Mucosa of gallbladder (tissue), 1 donor: ENCODE measurements at places on chromosomes 5 and 9.

DNA sequence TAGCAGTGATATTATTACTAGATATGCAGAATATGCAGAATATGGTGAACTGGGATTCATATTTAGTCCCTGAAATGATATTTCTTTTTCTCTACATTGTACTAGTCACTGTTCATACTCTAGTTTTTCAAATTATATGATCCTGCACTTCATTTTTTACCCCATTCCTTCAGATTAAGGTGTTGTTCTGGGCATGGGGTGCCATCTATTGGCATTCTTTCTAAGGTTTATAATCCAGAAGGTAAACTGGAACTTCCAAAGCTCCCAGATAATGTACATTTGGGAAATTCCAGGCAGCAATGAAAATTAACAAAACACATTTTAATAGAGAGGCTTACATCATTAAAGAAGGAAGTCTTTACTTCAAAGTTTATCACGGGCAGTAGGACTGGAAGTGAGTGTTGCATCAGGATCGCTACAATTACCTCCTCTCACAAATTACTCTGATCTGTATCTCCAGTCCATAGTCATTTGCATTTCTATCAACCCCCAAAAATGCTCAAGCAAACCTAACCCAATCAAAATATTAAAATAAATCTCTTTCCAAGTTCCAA, 12.5 kb downstream of the RFX3 start:
- DNase-seq = no peak

DNA sequence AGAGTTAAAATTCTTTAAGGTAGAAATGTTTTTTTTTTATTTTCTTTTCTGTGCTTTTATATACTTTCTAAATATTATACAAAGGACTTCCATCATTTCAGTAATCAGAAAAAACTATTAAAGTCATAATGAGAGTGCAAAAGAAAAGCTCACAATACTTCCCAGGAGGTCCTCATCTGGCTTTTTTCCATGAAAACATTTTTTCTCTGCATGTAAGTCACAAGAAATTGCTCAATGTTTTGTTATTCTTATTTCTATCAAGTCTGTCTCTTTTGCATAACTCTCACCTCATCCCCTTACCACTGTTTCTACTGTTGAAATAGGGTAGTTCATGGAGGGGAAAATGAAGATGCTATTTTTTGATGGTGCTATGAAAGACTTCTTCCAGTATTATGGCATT, 375.0 kb downstream of the TMEM232 start:
- DNase-seq = no peak

DNA sequence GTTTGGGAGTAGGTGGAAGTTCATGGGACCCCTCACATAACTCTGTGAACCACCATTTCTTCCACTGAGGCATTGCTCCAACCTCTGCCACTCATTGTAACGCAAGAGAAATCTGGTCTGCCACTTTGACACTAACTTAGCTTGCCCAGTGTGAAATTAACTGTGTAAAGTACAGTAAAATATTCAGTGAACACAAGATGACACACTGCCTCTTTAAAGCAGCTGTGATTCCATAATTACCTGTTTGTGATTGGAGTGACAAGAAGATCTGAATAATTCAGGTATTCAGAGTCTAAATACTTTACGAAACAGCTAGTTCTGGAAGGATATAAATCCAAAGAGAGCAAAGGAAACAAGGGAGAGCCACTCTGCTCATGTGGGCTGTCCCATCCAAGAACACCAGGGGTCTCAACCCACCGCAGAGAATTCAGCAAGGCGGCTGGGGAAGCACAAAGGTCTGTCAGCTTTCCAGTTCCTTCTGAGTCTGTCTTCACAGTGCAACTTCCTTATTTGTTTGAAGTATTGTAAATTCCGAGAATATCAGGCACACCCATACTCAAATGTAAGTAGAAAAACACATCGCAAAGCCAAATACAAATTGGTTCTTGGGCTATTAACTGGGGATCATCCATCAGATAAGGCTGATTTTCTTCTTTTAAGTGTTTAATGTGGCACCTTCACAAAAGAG, 86.9 kb downstream of the GNAQ start:
- no peak for DNase-seq

GRCh38 chr5:172929371-172929838, 29.8 kb upstream of the RPL26L1 start:
- no peak for DNase-seq

DNA sequence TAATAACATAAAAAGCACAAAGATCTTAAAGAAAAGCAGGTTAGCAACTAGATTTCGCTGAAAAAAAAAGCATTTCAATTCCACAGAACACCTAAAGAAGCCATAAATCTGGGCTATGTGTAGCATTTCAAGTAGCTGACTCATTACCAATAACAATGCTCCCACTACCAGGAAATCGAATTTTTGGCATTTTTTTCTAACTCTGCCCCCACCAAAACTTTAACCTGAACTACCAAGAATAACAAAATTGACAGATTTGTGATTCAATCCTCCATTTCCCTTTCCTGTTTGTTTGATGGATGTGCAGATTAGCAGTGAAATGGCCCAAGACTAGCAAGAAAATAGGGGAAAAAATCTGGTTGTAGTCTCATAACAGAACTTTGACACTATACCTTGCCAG, 180.2 kb downstream of the RASEF start:
- no peak for DNase-seq

DNA sequence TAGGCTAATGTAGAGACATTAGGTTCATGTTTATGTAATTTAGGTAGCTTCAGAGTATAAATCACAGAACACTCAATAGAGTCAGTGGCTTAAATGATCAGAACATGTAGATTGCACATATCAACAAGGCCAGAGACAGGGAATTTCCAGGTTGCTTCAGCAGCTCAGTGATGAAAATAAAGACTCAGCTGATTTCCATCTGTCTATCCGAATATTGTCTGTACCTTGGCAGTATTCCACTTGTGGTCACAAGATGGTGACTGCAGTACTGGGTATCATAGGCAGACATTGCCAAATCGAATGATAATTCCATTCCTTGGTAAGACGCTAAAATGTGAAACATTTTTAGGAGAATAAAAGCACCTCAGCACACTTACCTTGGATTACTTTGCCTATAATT, 702.2 kb downstream of the MAT2B start:
- DNase-seq = no peak

GRCh38 chr9:100281676-100282387, 70.9 kb downstream of the TEX10 start:
- DNase-seq = no peak
